ENCODE measurements at places on chromosomes 4 and X. TPM values are rescaled to one million over a fixed set of nuclear protein-coding genes. Genes with fewer than 3 reads are reported as not detected.
A peak's percentile ranks its signal among the peaks of the same experiment; 100 is the strongest.

DNA sequence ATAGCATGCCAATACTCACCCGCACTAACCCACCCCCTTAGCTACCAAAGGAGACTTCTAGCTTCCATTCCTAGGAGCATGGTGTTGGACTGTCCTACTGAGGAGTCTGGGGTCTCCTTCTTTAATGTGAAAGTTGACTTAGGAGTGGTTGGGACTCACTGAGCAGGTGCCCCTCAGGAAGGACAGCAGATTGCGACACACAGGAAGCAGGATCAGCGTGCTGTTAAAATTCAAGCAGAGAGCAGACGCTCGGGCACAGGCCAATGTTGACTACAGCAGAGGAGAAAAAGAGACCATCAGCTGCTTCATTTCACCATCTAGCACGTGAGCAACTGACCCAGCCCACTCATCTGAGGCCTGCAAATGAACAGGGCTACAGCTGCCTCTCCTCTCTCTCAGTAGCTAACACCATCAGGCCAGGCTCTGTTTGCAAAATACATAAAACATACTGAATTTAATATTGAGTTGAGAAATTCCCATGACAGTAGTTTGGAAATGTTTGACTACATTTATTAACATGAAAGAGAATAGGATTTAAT, 10.8 kb downstream of the NOX1 start:
- no peak for DNase-seq

Gene CT45A2
- not detected for total RNA-seq

DNA sequence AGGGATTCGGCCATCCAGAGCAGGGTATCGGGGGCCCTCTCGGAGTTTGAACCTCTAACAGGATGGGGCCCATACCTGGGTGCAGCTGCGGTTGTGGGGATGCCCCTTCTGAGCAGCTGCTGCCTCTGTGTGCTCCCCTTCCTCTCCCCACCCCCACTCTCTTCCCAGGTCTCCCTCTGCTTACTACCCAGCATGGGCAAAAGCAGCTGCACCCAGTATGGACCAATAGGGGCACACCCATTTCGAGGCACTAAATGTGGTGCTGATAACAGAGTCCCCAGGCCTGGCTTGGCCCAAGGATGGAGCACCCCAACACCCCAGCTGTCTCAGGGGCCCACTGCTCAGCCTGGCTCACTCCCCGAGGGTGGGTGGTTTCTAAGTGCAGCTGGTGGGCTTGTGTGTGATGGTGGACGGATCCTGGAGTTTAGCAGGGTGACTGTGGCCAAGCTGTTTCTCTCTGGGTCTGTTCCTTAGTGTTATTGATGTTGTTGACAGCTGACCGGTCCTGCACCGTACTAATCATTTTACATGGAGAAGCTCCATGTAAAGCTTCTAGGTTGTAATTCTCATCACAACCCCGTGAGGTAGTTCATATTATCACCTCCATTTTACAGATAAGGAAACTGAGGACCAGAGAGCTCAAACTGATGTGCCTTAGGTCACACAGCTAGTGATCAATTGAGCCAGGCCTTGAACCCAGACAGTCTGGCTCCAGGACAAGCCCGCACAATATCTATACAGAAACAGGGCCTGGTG, 13.1 kb upstream of the KIAA0232 start:
- no peak for DNase-seq

Gene RIBC1
- total RNA-seq = 0.93 TPM

GRCh38 chr4:27364509-27364908, 503.9 kb downstream of the STIM2 start:
- no peak for DNase-seq

Gene STPG2
- 0.49 TPM for total RNA-seq

GRCh38 chrX:140092121-140092520, 126.8 kb upstream of the CXorf66 start:
- no peak for DNase-seq

- DNase-seq = no peak
Observed at GRCh38 chr4:126959056-126959745, 673.6 kb upstream of the INTU start.

- peak; percentile 69 for DNase-seq
Observed at GRCh38 chr4:159010563-159011260, 92.2 kb upstream of the RAPGEF2 start.

Gene USP17L20
- not detected for total RNA-seq

DNA sequence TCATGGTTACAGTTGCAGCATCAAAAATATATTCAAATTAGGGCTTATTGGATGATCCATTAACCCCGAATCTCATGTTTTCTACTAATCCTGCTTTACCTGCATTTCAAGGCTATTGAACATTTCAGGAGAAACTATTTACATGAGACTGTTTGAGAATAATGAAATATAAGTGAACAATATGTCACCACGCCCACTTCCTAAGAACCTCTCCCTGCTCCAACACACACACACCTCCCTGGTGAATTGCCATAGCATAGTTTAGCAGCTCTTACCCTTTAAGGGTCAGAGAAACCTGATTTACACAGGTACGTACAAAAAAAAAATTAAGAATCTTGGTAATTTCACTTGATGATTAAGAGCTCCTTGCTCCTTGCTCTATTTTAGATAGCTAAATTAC, 113.4 kb downstream of the ANXA5 start:
- DNase-seq = no peak

- DNase-seq = no peak
Observed at GRCh38 chrX:68644861-68645260, 2.6 kb upstream of the STARD8 start.

GRCh38 chr4:121574618-121575017, 122.2 kb downstream of the ANXA5 start:
- DNase-seq = no peak

DNA sequence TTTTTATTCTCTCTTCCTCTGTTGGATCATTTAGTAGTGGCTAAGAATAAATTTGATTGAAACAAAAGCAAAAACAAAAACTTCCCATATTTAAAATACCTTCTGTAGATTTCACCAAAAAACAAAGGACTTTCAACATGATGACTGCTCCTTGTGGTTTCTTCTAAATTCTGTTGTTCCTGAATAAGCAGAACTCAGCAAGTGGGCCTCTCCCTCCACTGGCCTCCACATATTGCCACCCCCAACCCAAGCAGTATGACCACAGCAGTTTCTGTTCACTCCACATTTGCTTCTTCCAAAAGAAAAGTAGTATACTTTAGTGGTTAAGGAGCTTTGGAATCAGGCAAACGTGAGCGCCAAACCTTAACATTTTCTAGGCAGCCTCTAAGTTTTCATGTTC, 114.7 kb downstream of the COX18 start:
- DNase-seq = no peak

Gene ARMCX4
- 5.2 TPM for total RNA-seq

Gene RNF175
- total RNA-seq = not detected

DNA sequence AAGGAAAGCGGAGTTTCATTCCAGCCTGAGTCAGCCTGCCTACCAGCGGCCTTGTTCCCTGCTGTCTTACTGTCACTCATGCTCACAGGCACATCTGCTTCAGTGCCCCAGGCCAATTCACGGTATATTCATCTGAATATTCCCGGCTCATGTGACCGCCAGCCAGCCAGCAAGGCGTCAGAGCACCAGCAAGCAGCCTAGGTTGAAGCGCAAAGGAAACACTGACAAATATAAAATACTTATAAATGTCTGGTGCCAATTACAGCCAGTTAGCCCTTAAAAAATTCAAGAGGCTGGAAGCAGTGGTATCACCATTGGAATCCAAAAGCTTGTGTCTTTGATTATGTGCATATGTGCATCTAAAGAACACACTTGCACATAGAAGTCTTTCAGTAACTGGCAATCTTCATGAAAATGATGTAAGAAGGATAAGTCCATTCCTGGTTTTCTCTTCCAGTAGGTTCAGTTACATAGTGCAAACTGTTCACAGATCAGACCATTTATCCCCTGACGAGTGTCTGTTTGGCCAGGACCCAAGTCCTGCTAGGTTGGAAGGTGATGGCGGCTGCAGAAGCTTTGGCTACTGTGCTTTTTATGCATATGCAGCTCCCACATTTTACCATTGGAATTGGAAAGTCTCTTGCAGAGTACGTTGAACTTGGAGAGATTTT, 61.3 kb downstream of the LUZP4 start:
- DNase-seq = no peak

- no peak for DNase-seq
Observed at GRCh38 chrX:43985511-43985910, 12.3 kb upstream of the NDP start.

All from lower leg skin (tissue), 4 donors.